HS-27A (cell line): ENCODE measurements at places on chromosomes 6 and 20.

DNA sequence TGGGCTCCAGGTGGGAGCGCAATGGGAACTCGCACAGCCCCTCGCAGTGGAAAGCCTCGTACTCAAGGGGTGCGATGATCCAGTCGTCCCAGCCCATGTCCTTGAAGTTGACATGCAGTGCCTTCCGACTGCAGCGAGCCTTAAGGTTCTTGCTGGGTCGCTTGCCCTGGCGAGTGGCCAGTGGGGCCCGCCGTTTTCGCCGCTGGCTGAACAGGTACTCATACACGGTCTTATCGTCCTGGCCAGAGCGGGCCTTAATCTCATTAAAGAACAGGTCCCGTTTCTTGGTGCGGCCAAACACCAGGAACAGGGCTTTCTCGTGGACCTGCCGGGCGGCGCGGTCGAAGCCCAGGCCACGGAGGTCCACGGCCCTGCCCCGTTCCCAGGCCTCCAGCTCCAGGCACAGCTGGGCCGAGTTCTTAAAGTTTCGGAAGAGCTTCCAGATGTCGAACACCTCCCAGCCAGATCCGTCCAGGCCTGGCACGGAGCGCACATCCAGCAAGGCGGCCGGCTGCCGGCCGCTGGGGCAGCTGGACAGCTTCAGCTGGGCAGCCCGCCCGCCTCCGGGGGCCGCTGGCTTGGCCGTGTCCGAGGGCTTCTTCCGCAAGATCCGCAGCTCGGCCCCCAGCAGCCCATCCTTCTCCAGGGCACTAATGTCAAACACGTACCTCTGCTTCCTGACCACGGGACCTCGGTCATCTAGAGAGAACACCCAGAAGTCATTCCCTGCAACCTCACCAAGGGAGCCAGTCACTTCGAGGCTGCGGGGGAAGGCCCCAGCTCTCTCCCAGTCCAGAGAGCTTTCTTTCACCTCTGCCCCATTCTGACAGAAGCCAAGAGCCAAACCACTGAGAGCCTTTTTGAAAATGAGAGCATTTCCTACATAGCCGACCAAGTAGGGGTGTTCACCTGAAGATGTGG, 3.7 kb downstream of the GDF5 start:
- DNase-seq: no peak

DNA sequence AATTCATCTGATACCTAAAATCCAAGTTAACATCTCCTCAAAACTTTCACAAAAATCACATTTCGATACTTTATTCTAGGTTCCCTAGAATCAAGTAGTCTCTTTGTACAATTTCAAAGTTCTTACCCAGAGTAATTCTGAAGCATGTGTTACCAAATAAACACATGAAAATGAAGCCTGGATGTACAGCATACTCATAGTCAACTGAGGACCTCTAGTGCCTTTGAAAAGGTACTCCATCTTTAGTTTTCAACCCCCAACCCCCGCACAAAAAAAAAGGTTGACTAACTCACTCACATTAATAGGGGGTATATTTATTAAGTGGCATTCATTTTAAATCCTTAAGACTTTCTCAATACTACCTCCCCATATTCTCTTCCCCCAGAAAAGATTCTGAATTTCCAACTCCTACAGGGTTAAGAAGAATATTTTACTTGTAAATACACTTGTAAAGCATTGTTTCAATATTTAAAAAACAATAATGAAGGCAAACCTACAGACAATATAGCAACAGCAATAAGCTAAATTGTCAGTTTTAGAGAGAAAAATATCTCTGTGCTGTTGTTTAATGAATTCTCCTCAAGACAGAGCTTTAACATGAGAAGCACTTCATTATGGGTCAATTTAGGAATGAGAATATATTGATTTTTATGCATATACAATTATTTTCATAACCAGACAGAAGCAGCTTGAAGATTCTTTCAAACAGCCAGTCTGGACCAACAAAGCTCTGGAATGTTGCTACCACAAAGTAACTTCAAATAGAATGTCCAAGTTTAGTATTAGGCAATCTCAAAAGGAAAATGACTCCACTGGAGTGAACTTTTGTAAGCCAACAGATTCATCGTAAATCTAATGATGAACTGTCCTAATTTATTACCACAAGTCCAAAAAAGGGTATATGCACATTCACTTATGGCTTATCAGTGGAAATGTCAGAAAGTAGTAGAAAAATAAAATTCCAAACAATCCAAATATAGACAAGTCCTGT, 3.3 kb downstream of the PLN start:
- peak; percentile 27 for DNase-seq

GRCh38 chr6:168408504-168409136, 32.4 kb upstream of the SMOC2 start:
- no peak for DNase-seq

DNA sequence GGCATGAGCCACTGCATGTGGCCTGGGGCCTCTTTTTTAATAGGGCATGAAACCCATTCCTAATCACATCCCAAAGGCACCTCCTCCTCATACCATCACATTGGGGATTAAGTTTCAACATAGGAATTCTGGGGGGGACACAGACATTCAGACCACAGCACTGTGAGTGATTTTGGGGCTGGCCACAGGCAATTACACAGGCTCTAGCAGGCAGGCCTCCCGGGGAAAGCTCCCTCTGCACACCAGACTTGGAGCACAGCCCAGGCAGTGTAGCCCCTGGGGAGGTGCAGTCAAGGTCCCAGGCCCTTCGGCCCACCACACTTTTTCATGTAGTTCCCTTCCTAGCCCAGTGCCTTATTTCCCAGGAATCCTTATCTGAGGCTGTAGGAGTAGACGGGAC, 5.5 kb downstream of the SFT2D1 start:
- DNase-seq: no peak

GRCh38 chr20:36394340-36394965, 88.3 kb downstream of the DLGAP4 start:
- DNase-seq: no peak

GRCh38 chr6:41028561-41029412, 10.2 kb downstream of the UNC5CL start:
- DNase-seq: no peak

DNA sequence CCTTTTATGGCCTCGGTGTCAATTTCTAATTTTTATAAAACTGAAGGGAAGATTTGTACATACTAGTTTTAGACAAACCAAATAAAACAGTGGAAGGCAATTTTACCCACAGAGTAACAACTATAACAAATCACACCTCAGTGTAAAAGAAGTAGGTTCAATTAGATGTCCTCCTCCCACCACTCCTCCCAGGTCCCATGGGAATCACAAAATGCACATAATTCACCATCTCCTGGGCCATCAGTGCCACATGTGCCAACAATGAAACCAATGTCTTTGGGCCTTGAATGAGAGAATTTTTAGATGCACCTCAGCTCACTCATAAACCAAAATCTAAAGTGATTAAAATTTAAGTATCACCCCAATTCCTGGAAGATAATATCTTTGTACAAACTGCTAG, 267.8 kb downstream of the BTBD9 start:
- DNase-seq: no peak

DNA sequence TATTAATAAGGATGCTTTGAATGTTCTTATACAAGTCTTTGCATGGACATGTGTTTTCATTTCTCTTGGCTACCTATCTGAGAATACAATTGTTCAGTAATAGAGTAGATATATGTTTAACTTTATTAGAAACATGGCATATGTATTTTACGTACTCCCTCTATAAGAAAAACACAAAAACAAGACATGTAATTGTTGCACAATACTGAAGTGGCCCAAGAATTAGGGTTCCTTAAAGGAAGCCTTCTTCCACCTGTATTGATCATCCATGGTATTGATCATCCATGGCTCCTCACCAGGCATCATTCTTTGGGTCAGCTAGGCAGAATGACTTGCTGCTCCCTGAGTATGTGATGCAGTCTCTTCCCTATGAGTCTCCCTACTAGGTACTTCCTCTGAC, 20.2 kb upstream of the HIVEP2 start:
- DNase-seq: no peak

- no peak for DNase-seq
Observed at GRCh38 chr6:43940393-43941087, 170.5 kb downstream of the VEGFA start.
